Motor neuron (in vitro differentiated cells): ENCODE measurements at places on chromosomes 12 and 14.
A peak's percentile ranks its signal among the peaks of the same experiment; 100 is the strongest.

DNA sequence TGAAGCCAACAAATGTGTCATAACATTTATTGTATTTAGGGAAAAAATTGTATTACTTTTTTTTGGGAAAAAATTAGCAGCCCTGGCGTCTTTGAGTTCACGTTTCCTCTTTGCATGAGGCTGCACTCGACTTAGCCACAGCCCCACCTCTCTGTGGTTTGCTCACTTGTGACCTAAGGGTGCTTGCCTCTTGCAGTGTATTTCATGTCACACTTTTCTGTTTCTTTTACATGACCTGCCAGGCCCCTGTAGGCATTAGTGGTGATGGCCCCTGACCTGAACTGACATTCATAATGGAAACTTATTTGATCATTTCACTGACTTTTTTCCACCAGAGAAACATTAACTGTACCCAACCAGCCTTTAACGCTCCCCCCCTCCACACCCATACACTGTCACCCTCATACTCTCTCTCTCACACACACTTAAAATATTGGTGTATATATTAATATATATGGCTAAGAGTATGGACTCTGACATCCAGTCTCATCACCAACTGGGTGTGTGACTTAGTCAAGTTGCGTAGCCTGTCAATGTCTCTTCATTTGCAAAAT lies 122.9 kb downstream of the PRKCH start:
- ATAC-seq = no peak

DNA sequence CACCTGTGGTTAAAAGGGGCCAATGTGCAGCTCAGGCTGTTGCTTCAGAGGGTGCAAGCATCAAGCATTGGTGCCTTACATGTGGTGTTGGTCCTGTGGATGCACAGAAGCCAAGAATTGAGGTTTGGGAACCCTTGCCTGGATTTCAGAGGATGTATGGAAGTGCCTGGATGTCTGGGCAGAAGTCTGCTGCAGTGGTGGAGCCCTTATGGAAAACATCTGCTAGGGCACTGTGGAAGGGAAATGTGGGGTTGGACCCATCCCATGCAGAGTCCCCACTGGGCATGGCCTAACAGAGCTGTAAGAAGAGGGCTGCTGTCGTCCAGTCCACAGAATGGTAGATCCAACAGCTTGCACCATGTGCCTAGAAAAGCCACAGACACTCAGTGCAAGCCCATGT lies 36.6 kb downstream of the PCNX1 start:
- ATAC-seq = no peak

DNA sequence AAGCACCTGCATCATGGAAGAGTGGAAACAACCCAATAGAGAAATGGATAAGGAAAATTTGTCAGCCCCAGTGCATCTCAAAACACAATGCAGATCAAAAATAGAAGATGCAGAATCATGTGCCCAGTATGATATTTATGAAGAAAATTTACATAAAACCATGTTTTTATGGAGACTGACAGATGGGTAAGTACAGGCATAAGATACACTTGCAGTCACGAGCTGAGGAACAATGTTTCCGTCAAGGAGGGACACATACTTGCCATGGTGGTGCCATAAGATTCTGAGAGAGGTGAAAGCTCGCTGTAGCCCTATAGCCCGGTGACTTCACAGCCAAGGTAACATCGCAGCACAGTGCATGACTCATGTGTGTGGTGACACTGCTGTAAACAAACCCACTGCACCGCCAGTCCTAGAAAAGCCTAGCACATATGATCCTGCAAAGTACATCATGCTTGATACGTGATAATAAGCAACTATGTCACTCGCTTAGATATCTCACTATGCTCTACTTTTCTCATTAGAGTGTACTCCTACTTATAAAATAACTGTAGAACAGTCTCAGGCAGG lies 112.6 kb downstream of the RIMBP2 start:
- peak; percentile 60 for ATAC-seq

- no peak for ATAC-seq
Observed at GRCh38 chr12:47737936-47738594, 12.8 kb upstream of the ENDOU start.

- no peak for ATAC-seq
Observed at GRCh38 chr14:48936362-48936761, 649.8 kb downstream of the RPS29 start.

GRCh38 chr14:91277546-91278382 lies 33.3 kb upstream of the GPR68 start:
- ATAC-seq = no peak

- no peak for ATAC-seq
Observed at GRCh38 chr14:91058042-91058581, 2.3 kb downstream of the RPS6KA5 start.

DNA sequence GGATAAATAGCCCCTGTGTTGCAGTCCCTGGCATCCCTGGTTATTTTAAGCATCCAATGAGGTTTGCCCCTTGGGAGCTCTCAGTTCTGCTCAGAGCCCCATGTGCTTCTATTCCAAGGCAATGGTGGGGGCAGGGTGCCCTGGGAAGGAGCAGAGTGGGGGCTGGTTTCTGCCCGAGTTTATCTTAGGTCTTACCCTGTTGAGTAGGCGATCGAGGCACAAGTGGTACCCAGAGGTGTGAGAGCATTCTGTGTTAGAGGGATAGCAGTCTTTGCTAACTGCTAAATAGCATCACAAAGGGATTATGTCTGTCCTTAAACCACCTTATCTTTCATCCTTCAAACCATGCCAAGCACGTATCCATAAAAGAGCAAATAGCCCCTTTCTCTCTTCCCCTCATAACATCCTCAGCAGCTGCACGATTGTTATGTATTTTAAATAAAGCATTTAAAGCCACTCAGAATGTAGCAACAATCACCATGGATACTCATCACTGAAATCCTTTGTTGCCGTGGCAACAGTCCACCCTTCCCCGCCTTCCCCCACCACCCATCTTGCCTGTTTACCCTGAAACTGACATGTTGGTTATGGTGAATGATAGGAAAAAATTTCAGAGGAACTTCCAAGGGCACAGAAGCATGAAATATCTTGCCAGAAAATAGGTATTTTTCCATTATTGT lies 139.3 kb downstream of the PTPN11 start:
- peak; percentile 92 for ATAC-seq

GRCh38 chr14:53790731-53791500 lies 165.7 kb downstream of the BMP4 start:
- ATAC-seq = no peak

- no peak for ATAC-seq
Observed at GRCh38 chr12:54019091-54019811, 9.0 kb upstream of the HOXC6 start.

GRCh38 chr14:86129426-86129825 lies 599.5 kb downstream of the FLRT2 start:
- ATAC-seq = no peak

DNA sequence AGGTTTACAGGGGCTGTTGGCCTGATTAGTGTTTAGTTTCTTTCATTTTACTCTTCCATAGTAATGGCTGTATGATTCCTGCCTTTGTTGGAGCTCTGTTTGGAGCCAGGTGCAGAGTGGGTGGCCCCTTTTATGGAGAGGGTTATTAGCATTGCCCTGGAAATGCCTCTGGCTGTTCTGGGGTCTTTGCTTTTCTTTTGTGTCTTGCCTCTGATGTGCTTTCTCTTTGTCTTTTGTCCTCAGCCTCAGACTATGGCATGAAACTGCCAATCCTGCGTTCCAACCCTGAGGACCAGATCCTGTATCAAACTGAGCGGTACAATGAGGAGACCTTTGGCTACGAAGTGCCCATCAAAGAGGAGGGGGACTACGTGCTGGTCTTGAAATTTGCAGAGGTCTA lies 6.9 kb downstream of the MLEC start:
- no peak for ATAC-seq

- ATAC-seq = peak; percentile 26
Observed at GRCh38 chr14:60722357-60723115, 1.6 kb downstream of the SIX4 start.

DNA sequence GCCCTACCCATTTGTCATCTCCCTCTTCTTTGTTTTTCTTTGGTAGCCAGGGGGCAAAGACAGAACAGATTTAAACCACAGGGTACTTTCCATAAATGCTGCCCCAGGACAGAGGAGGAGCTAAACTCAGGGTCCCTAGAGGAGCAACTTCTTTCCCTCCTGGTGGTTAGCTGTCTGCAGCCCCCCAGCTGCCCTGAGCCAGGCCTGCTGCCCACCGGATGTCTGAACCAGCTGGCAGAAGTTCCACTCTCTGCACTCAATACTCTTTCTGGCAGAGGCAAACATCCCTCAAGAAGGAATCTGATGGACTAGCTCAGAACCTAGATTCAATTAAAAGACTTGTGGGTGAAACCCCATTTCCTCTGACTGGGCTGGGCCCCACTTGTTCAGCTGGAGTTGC lies 10.7 kb downstream of the VDR start:
- peak; percentile 34 for ATAC-seq

DNA sequence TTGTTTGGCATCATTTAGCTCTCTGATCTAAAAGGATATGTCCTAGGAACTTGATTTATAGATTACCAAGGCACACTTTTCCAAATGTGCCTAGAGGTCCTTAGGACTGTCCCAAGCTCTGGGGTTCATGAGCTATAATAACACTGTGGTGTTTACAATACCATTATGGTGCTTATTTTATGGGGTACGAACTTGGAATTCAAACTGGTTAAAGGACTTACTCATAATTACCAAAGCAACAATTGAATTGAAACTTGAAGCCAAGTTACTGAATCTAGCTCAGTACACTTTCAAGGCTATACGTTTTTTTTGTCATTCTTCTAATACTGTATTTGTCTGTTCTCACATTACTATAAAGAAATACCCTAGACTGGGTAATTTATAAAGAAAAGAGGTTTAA lies 9.6 kb upstream of the TEP1 start:
- ATAC-seq = no peak

GRCh38 chr12:9731393-9731792 lies 1.5 kb downstream of the CLECL1 start:
- no peak for ATAC-seq

GRCh38 chr12:26863515-26863914 lies 30.5 kb upstream of the ITPR2 start:
- no peak for ATAC-seq

DNA sequence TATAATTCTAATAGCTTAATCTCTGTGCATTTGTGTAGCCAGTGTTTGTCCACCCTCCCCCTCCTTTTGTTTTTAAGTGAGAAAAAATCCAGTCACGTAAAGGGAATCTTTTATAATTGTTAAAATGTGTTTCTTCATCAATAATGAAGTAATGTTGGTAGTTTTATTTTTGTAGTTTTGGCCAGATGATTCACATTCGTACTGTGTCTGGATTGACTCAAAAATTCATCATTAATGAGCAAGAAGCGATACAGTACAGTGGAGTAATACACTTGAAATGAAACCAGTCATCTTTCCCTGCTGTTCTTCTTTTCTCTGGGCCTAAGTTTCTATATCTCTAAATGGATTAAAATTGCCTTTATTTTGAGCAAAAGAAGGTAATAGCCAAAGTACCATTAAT lies 86.5 kb downstream of the SRGAP1 start:
- peak; percentile 34 for ATAC-seq

GRCh38 chr12:49776413-49776812 lies 35.1 kb downstream of the TMBIM6 start:
- peak; percentile 68 for ATAC-seq

DNA sequence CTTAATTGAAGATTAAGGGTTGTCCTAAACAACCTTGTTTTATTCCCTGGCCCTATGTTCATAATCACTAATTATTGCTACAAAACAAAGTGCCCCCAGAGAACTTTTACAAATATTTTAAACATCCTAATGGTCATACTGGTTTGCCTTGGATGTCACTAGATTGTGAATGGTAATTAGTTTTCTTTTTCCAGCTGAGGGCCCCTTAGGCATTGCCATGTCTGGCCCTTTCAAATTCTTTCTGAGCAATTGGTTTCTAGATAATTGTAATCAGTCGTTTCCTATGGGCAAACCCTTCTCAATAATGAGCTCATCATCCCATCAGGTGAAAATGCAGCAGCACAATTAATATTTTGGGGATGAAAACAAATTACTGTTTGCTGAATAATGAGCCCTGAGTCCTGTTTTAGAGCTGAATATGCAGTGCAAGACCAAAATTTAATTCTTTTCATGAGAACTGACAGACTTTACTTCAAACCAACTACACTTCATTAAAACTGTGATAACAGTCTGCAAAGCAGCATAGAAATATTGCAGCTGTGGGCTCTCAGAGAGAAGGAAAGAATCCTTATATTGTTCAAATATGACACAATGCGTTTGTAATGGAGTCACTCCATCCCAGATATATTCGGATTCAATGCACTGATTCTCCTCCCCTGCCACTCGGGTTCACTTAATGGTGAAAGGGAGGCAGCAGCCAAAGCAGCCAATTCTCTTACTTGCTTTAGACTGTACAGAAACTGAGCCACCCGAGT lies 67.7 kb upstream of the ARHGAP5 start:
- no peak for ATAC-seq

DNA sequence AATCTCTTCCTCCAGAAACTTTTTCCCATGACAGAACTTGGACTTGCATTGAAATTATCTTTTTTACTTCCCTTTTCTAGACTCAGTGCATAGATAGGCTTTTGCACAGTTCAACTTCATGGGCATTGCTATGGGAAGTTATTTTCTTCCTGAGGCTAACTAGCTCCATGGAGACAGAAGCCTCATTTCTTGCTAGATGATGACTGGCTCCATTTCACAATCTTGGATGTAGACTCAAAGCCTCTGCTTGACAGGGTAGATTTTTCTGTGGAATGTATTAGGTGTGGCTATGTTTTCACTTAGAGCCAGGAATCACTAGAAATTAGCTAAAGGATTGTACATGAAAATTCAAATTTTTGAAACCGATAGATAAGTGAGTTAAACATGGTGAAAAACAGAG lies 884.1 kb upstream of the MGAT4C start:
- ATAC-seq = no peak

DNA sequence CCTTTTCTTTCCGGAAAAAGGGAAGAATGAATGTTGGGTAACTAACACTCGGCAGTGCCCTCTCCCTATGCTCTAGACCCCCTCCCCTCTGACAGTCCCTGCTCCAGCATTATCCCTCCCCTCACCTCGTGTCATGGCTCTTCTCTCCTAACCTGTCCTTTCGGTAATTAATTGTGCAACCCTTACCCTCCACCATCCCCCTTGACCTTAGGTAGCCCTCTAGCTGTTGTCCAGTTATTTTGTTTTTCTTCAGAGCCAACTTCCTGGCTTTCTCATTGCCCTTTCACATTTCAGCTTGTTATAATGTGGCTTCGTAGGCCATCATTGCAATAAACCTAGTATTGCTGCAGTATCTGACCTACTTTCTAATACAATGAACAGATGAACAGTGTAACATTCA lies 11.2 kb downstream of the ARG2 start:
- ATAC-seq = no peak

- ATAC-seq = peak; percentile 70
Observed at GRCh38 chr14:28742171-28742846, 24.3 kb upstream of the FOXG1 start.

- ATAC-seq = peak; percentile 64
Observed at GRCh38 chr14:103067231-103067954, 10.0 kb upstream of the CDC42BPB start.

DNA sequence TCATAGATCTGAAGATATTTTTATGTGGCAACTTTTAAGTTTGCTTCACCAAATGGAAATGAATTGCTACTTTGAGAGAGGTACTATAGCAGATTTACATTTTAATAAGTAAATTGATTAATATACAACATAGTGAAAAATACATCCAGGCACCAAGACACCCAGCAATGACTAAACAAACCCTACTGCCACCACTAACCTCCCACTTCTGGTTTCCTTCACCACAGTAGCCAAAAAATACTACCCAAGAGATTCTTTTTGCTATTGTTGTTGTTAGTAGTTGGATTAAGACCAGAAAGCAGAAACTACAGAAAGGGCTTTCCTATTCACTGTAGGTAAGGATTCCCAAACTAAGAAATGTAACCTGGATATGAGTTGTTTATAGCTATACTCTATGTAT lies 54.1 kb downstream of the COCH start:
- no peak for ATAC-seq

GRCh38 chr14:94660306-94660946 lies 48.2 kb downstream of the SERPINA3 start:
- no peak for ATAC-seq
